Glomerular endothelial cell (primary cell): ENCODE measurements at places on chromosomes 16 and 17.

- DNase-seq = no peak
These were observed 11.1 kb upstream of the ATP2C2 start for GRCh38 chr16:84357191-84357651.

DNA sequence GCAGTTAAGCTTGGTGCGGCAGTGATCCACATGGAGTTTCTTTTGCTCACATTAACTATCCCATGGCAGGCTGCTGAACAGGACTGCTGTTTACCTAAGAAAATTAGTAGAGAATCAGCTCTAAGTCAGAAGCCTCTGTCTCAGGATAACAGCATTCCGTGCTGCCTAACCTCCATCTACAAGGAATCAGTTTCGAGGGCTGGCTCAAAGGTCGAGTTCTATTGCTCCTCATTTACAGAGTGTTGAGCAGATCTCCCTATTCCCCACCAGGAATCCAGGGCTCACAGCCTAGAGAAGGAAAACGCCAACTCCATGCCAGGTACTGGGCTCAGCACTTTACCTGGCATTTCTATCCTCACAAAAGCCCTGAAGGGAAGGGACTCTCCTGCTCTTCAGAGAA lies 9.9 kb downstream of the GINS2 start:
- no peak for DNase-seq

- no peak for DNase-seq
These were observed 6.4 kb downstream of the C16orf86 start for GRCh38 chr16:67672739-67673662.

GRCh38 chr17:5819396-5819795 lies 235.1 kb upstream of the NLRP1 start:
- DNase-seq = no peak
